T-cell (primary cell): ENCODE measurements at places on chromosomes 12 and 14. TPM values are rescaled to one million over a fixed set of nuclear protein-coding genes. Genes with fewer than 3 reads are reported as not detected.

Gene TSPAN9
- 0.85 TPM for total RNA-seq

- DNase-seq, result no peak
These were observed 427 bp downstream of the SLC6A12 start for GRCh38 chr12:213527-213932.

- DNase-seq, result no peak
These were observed 80.5 kb upstream of the ZFP36L1 start for GRCh38 chr14:68873376-68873775.

DNA sequence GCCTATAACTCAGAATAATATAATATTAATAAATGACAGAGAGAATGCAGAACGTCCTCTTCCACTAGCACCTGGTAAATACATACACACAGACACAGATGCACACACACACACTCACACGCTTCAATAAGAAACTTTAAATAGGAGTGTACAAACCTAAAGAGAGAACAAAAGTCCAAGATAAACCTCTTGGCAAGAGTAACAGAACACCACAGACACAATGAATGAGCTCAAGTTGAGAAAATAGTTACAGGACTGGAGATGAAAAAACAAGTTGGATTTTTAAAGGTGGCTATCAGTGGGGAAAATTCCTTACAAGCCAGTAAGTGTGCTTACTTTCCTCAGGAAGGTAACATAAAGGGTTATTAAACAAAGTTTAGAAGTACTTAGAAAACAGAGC is 35.2 kb downstream of the CRY1 start:
- no peak for DNase-seq
